Amniotic stem cell (primary cell): ENCODE measurements at places on chromosomes 3 and 15.
A peak's percentile ranks its signal among the peaks of the same experiment; 100 is the strongest.

GRCh38 chr3:24174614-24175013 is 229.5 kb downstream of the NR1D2 start:
- no peak for DNase-seq

DNA sequence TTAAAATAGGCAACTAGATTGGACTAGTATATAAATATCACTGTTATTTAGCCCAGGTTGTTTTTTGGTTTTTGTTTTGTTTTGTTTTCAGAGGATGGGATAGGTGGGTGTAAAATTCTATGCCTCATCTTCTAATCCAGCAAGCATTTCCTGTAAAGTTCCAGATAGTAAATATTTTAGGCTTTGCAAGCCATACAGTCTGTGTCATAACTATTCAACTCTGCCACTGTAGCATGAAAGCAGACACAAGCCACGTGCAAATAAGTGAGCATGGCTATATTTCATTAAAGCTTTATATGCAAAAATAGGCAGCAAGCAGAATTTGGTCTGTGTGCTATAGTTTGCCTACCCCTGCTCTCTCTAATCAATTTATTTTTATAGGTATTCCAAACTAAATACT is 657.3 kb upstream of the TGFBR2 start:
- DNase-seq, result no peak

GRCh38 chr3:53804697-53805462 is 41.3 kb downstream of the CHDH start:
- DNase-seq, result peak; percentile 68

- DNase-seq, result no peak
Measured at GRCh38 chr3:58353722-58354553, 21.2 kb downstream of the PXK start.

- peak; percentile 45 for DNase-seq
Measured at GRCh38 chr3:155323063-155323666, 29.7 kb upstream of the STRIT1 start.

DNA sequence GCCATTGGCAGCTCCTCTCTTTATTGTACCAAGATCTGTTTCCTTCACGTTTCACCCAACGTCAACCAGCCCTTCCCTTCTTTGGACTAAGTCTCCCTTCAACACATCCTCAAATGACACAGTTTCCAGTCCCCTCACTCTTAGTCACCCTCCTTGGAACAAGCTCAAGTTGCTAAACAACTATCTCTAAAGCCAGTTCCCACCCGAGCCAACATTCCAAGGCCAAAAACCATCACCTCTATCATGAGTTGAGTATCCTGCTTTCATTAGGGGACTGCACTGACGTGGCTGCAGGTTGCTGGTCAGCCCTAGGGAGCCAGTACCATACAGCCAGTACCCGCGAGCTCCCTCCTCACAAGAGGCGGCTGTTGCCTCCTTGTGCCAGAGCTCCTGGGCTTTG is 73.8 kb downstream of the LIPC start:
- no peak for DNase-seq

- DNase-seq, result no peak
Measured at GRCh38 chr15:80527961-80528360, 123.8 kb downstream of the ARNT2 start.

- no peak for DNase-seq
Measured at GRCh38 chr3:188218603-188219002, 64.6 kb downstream of the LPP start.

GRCh38 chr15:58852347-58852746 is 81.1 kb downstream of the SLTM start:
- no peak for DNase-seq

DNA sequence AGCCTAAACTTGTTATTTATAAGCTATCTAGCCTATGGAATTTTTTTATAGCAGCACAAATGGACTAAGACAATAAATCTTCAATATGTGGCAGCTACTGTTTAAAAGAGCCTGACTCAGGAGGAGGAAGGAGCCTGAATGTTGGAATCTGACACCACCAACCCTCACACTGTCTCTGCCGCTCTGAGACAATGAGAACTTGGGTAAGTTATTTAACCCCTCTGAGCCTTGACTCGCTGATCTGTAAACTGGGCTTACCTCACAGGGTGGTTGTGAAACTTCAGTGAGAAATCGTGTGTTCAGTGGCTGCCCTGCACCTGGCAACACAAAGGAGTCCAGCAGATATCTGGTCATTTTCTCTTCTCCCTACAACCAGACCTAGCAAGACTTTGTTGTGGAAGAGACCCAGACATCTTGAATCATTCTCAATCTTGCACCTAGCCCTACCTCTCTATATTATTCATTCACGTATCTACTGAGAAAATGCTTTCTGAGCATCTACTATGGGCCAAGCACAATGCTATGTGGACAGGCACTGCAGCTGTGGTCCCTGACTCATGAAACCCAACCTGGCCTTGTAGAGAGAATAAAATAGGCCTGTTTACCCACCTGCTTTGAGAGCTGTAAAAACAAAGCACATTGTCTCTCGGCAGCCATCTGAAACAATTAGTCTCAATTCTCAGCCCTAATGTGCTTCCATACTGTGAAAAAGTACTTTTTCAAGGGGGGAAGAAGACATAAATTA is 81.9 kb upstream of the SLC25A36 start:
- no peak for DNase-seq

DNA sequence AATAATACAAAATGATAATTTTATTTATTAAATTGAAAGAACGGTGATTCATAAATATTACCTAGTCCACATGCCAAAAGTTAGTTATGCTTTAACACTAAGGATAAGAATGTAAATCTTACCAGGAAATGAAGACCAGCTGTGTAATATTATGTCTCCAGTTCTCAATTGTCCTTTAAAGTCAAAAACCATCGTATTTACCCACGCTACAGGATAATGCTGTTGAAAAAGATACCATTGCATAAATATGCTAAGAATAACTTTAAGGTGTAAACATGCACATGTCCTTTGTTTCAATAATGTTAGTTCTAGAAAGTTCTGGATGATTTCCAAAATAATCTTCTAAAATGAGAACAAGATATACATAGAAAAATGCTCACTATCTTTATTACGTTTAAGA is 103.5 kb downstream of the FAIM start:
- DNase-seq, result no peak
